ENCODE measurements at places on chromosomes 3 and 15.

DNA sequence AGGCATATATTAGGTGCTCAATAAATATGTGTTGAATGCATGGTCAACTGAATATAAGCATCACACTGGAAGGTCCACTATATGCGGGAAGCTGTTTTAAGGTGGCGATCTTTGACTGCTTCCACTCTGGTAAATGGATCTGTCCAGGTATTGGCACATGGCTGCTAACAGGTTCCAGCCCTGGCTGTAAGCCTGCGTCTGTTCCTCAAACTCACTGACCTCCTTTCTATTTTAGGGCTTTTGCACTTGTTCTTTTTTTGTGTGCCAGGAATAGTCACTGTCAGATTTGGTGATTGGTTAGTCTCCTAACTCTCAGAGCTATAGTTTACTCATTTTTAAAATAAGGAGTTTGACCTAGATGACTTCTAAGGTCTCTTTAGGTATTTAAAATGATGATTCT lies 46.2 kb downstream of the ADAMTSL3 start:
- DNase-seq = no peak

DNA sequence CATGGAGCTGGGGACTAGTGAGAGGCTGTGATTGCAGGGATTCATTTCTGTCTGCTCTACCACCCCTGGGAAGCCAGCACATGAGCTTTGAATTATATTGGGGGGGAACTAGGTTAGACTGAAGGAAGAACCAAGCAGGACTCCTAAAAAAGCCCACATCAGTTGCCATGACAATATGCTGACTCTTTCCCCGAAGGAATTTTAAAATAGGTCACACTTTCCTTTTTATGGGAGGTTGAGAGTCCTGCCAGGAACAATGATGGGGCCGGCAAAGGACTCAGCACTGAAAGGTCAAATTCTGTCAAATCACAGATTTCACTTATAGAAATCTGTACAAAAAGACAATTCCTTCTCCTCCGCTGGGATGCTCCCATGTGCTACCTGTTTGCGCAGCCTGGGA lies 130.8 kb downstream of the ZNF621 start:
- DNase-seq = no peak

GRCh38 chr3:76615719-76616118 lies 424.2 kb upstream of the ROBO2 start:
- DNase-seq = no peak

- DNase-seq = no peak
These were observed 454.2 kb downstream of the FGF12 start for GRCh38 chr3:192273001-192273696.

DNA sequence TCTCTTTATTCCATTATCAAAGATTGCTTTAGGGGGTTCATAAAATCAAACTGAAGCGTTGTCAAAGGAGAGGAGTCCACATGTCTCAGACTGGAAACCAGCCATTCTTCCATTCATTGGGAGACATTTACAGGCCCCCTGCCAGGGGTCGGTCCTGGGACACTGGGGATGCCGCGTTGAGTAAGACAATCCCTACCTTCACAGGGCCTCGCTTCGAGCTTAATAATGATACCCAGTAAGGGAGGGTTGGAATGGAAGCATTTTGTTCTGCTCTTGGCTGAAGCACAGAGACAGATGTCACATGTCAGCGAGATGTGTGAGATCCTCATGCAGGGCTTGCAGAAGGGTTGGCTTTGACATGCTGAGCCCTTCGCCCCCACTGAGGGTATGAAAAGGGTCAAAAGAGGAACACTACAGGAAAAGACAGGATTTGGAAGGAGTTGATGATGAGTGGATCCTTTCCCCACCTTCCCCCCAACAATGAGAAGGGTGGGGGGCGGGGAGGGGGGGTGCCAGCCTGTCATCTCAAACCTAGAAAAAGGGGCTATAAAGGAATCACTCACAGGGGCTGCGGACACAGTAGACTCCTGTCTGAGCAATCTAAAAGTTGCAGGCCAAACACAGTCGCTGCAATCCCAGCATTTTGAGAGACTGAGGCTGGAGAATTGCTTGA lies 25.6 kb upstream of the ARL8B start:
- no peak for DNase-seq

- no peak for DNase-seq
These were observed 106.7 kb upstream of the THRB start for GRCh38 chr3:24601066-24601939.

DNA sequence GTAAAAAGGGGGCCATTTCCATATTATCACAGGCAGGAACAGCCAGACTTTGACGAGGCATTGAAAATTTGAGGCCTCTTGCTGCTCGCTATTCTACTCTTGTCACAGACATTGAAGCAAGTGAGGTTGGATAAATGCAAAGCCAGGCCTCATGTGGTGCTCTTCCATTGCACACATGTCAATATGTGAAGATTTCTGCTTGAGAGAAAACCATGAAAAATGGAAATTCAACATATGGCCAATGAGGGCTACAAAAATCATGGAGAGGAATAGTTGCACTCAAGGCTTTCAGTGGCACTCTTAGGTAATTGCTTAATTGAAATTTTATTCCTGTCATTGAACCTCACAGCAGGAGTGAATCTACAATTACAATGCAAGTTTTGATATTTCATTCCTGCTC lies 185.6 kb upstream of the MBNL1 start:
- no peak for DNase-seq

DNA sequence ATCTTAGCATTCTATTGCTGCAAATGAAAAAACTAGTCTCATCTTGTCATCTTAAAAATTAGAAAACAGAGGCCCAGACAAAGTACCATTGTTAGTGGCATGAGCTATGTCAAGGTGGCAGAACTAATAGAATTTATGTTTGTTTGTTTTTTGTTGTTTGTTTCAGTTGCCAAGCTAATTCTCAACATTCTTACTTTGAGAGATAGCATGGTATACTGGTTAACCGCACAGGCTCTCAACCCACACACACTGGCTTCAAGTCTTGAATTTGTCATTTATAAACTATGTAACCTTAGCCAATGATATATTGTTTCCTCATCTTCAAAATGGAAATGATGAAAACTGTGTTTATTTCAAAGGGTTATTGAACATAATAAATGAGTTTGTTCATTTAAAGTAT lies 367.6 kb upstream of the PLSCR5 start:
- no peak for DNase-seq

DNA sequence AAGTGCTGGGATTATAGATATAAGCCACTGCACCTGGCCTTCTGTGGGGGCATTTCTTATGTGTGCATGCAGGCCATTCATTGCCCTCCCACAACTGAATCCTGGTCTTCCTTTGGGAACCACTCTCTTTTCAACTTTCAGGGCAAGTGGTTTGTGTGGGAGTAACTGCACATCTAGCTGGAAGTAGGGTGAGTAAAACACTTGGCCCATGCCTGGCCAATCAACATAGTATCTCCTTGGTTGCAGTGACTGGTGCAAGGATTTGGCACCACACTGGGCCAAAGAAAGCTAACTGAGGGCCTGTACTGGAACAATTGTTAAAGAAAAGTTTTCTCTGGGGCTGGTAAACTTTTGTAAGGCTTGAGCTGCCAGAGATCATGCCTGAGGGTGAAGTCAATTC lies 189.2 kb upstream of the FEZF2 start:
- no peak for DNase-seq

DNA sequence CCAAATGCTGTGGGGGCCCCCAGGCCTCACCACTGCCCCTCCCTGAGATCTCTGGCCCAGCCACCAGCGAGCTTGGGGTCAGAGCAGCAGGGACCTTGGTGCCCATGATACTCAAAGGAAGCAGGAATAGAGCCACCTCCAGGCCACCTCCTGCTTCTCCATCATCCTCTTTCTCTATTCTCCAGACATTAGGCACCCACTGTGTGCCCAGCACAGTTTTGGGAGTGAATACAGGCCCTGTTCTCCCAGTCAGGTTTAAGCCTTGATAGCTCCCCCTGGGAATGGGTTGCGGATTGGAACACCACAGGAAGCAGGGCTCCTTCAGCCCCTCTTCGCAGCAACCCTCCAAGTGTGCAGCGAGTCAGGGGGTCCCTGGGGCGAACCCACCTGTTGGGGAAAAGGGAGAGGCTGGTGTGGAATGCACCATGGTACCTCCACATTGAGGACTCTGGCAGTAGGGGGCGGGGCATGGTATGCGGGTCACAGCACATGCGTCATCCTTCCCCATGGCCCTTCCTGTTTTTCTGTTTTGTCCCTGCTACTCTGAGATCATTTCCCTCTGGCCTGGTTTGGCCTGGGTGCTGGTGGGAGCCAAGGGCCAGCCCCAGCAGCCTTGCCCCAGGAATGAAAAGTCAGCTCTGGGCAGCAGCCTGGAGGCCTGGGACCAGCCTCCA lies 14.2 kb upstream of the SEMA3B start:
- no peak for DNase-seq

GRCh38 chr3:27485866-27486265 lies 1.7 kb upstream of the SLC4A7 start:
- DNase-seq = no peak

GRCh38 chr15:65926899-65927298 lies 57.6 kb downstream of the RAB11A start:
- no peak for DNase-seq

DNA sequence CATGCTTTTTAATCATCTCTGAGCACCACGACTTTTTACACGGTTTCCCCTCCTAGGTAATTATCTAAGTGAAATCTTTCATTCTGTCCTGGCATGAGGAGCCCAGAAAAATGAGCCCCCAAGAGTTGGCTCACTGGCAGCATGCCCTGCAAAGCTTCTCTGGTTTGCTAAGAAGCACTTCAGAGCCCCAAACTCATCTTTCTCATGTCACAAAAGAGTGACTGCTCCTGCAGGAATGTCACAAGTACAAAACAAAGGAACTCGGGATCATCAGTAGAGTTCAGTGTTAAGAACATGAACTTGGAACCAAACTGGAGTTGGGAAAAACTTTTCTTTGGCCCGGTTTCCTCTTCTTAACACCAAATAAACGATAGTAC lies 123.9 kb downstream of the FOXB1 start:
- no peak for DNase-seq

DNA sequence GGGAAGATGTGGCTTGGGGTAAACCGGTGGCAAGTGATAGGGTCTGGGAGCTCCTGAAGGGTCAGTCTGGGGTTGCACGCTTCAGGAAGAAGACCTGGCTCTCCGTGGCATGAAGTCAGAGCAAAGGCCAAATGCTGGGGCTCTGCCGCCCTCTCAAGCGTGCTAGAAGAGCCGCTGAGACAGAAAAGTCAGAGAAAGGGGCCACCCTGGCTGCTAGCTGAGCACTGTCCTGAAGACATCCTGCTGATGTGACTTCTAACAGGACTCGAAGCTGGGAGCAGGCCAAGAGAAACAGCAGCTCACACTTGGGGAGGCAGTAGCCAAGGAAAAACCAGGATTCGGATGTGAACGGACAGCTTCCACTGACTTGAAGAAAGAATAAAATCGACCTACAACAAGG lies 270.4 kb downstream of the OCA2 start:
- no peak for DNase-seq

DNA sequence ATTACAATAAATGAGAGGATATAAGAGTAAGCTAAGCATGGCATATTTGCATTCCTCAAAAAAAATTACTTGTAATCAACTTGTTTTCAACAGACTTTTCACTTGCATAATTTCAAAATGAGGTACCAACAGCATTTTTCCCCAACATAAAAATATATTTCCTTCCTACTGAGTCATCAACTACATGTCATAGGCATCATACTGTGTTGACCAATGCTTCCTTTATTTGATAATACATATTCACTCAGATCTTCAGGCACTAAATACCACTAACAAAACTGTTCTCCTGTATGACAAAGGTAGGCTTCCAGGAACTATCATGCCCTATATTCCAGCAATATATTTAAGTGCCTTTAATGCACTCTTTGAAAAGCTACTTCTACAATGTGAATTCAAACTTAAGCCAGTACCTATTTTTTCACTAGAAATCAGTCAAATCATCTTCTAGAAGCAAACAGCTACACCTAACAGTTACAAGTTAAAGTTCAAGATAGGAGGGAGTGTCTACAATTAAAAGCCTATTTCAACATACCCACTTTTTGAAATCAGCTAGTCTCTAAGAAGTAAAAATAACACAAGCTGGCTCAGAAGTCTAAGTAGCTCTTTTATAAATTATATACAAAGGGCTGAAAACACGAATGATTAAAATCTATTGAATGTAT lies 11.3 kb downstream of the ADAM10 start:
- no peak for DNase-seq

DNA sequence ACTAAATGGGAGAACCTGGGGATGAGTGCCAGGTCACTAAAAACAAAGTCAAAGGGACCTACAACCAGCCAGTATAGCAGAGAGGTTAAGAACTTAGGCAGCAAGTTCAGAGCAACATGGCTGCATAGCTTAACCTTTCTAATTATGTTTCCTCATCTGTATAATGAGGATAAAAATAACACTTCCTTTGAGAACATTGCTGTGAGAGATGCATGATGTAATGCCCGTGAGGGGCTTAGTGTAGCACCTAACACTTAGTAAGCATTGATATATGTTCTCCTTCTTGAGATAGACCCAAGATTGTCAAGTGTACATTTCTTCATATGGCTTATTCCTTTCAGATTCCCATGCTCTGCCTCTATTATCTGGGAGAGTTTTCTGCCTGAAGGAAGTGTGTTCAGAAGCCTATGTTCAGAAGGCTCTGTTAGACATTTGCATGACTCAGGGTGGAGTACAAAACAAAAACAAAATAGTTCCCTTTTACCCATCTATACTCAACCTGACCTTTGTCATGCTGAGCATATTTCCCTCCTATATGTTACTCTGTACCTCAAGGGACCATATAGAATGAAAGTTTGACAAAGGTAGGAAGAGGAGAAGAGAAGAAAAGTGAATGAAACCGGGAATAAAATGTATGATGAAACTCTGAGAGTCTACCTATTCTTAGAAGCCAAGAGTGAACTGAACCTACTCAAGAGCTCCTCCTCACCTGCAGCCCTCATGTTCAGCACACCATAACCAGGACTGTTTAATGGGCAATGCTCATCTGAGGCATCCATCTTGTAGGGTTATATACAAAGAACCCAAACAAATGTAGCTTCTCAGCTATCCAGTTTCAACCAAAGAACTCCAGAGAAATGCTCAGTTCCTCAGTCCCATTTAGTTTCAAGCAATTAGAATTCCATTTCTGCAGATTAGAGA lies 70.7 kb upstream of the KCNMB2 start:
- no peak for DNase-seq

GRCh38 chr3:45435961-45436360 lies 47.6 kb downstream of the LARS2 start:
- DNase-seq = no peak

GRCh38 chr3:105397974-105398373 lies 31.3 kb downstream of the ALCAM start:
- no peak for DNase-seq

DNA sequence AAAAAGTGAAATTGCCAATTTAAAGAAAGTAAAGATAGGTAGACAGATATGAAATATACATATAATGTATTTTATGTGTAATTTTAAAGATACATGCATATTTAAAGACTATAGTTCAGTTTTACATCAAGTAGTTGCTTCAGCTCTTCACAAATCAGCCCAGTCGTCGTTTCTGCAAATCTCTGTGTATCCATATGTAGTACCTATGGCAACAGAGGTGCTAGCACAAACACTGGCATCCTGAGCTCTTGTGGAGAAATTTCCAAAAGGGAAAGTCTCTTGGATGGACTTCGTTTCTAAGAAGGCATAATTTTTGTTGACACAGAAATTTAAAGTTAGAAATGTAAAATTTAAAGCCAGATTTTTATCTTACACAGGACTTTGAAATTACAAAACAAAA lies 1284.7 kb downstream of the ROBO1 start:
- no peak for DNase-seq

All from stimulated activated CD4-positive, alpha-beta T cell treated with anti-CD3 and anti-CD28 coated beads, Interleukin-4, amount 100 ng/mL, for 1 hour (primary cell).